ENCODE measurements at places on chromosomes 11 and 22. TPM values are rescaled to one million over a fixed set of nuclear protein-coding genes. Genes with fewer than 3 reads are reported as not detected.

MAFF gene
- 6.8 TPM for total RNA-seq

GRCh38 chr11:34756591-34756990 is 135.7 kb downstream of the EHF start:
- no peak overlapping the region for H3K27ac ChIP-seq
- no peaks in the 10 kb centered on the region for H3K4me1 ChIP-seq
- no peak overlapping the region for H3K4me3 ChIP-seq
- no peaks in the 10 kb centered on the region for H3K36me3 ChIP-seq

GRCh38 chr11:102237096-102237735 is 80.1 kb upstream of the BIRC3 start:
- H3K27me3 ChIP-seq: no peaks in the 10 kb centered on the region
- H3K4me1 ChIP-seq: no peaks in the 10 kb centered on the region
- no peaks in the 10 kb centered on the region for H3K36me3 ChIP-seq
- H3K27ac ChIP-seq: no peak overlapping the region
- H3K4me3 ChIP-seq: no peak overlapping the region

GRCh38 chr22:19097518-19097917 is 24.7 kb downstream of the DGCR2 start:
- no peak overlapping the region for H3K27ac ChIP-seq
- DNase-seq: no peak
- H3K27me3 ChIP-seq: no peaks in the 10 kb centered on the region

DNA sequence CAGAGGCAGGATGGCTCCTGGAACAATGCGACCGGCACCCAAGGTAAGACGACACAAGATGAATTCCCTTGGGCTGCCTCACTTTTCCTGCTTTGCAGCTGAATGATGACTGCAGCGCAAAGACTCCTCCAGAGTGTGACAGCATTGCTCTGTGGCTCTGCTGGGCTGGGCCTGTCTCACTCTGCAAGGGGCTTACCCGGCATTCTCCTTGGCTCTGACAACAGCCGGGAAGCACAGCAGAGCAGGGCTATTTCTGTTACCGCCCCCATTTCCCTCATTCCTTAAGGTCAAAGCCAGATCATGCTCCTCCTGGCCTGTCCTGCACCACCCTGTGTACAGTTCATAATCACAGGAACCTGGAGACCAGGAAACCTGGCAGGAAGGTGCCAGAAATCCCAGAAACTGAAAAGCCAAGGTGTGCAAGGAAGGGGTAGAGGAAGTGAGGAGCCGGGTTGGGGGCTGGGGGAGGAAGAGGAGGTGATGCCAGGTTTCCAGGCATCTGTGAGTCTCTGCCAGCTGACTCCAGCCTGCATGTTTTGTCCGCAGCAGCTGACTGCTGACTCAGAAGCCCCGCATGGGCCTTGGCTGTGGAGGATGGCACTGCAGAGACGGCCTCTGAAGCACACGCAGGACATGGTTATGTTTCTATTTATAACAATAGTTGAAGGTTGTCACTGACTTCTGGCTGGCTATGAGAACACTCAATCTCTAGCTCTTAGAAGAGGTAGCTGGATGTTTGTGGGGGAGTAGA is 113.6 kb downstream of the MICAL3 start:
- H3K27me3 ChIP-seq: no peaks in the 10 kb centered on the region
- H3K4me1 ChIP-seq: no peaks in the 10 kb centered on the region
- H3K27ac ChIP-seq: no peak overlapping the region
- H3K36me3 ChIP-seq: peaks cover 9% of the 10 kb centered on the region
- no peak overlapping the region for H3K4me3 ChIP-seq
- DNase-seq: no peak

GPHA2 gene
- total RNA-seq: 0.47 TPM

MUC5AC gene
- not detected for total RNA-seq

CCDC87 gene
- not detected for total RNA-seq

Data from CD4-positive, alpha-beta memory T cell (primary cell).